ENCODE measurements at places on chromosomes 6 and 20.

DNA sequence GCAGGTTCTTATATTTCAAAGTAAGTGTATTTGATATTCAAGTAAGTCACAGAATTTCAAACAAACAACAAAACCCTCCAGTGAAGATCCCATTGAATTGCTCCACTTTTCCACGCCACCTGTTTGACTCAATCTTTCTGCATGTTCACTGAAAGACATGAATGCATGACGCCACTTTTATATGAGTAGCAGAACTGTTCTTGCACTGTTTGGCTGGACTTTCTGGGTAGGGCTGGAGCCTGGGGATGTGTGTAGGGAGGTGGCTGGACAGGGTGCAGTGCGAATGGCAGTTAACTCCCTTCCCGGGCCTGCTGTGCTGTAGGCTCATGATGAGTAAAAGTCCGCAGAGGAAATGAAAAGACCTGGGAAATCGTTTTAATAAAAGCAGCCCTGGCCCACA, 39.7 kb downstream of the IL20RA start:
- no peak for DNase-seq
- no peak overlapping the region for H3K4me3 ChIP-seq
- no peaks in the 10 kb centered on the region for H3K4me1 ChIP-seq
- H3K27ac ChIP-seq: no peak overlapping the region
- no peaks in the 10 kb centered on the region for H3K36me3 ChIP-seq

DNA sequence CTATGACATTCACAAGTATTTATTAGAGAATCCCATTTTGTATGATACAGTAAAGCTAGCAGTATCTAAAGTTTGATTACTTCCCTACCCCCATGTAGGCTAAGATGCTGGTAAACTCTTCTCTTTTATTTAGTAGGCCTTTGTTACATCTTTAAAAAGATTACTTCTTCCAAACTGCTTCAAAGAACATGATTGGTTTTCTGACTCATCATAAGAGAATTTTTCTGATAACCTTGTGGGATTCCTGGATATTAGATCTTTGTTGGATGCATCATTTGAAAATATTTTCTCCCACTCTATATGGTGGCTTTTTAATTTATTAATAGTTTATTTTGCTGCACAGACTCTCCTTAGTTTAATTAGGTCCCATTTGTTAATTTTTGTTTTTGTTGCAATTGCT, 898.3 kb upstream of the ADGRB3 start:
- H3K36me3 ChIP-seq: no peaks in the 10 kb centered on the region
- H3K4me1 ChIP-seq: no peaks in the 10 kb centered on the region
- no peak overlapping the region for H3K4me3 ChIP-seq

- no peak overlapping the region for H3K27ac ChIP-seq
- no peaks in the 10 kb centered on the region for H3K27me3 ChIP-seq
- H3K4me3 ChIP-seq: no peak overlapping the region
- no peak for DNase-seq
- no peaks in the 10 kb centered on the region for H3K4me1 ChIP-seq
Measured at GRCh38 chr6:21969192-21969591, 327.6 kb downstream of the PRL start.

DNA sequence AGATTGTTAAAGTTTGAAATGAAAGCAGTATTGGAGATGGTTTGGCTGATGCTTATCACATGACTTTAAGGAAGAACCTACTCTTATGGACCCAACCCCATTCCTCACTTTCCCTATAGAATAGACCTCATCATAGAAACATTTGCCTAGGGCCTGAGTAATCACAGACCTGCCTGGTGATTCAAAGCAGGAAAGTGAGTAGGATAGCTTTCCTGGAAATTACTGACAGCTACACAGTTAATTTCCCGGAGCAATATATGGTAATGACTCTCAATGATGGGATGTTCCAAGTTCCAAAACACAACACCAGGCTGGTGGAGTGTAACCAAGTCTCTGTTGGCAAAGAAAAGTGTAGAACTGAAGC, 233.8 kb downstream of the SIM1 start:
- no peak for DNase-seq
- no peaks in the 10 kb centered on the region for H3K36me3 ChIP-seq
- H3K4me3 ChIP-seq: no peak overlapping the region
- peaks cover 3% of the 10 kb centered on the region for H3K27me3 ChIP-seq

GRCh38 chr20:46004889-46005473, 3.7 kb upstream of the MMP9 start:
- H3K4me1 ChIP-seq: peaks cover 79% of the 10 kb centered on the region
- H3K36me3 ChIP-seq: no peaks in the 10 kb centered on the region
- no peak overlapping the region for H3K27ac ChIP-seq
- DNase-seq: peak; percentile 52
- H3K27me3 ChIP-seq: peaks cover 18% of the 10 kb centered on the region

GRCh38 chr6:129279343-129280292, 396.7 kb downstream of the LAMA2 start:
- H3K27ac ChIP-seq: no peak overlapping the region
- no peaks in the 10 kb centered on the region for H3K36me3 ChIP-seq
- peaks cover 12% of the 10 kb centered on the region for H3K4me1 ChIP-seq
- H3K4me3 ChIP-seq: no peak overlapping the region

- H3K4me1 ChIP-seq: no peaks in the 10 kb centered on the region
- H3K4me3 ChIP-seq: no peak overlapping the region
- no peaks in the 10 kb centered on the region for H3K27me3 ChIP-seq
- H3K36me3 ChIP-seq: no peaks in the 10 kb centered on the region
Measured at GRCh38 chr20:22862671-22863230, 172.4 kb upstream of the SSTR4 start.

DNA sequence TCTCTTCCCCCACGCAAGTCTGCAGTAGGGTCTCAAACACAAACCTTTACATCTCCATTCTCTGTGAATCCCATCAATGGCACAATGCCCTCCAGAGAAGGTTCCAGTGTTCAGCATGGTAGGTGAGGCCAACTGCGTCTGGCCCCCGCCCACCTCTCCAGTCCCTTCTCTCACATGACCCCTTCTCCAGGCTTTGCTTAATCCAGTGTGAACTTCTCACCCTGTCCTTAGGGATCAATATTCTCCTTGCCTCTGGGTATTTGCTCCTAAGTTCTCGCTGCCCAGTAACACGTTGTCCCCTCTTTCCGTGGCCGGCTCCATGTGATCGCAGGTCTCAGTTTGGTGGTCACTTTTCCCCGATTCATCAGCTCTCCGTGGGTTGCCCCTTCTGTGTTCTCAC, 225.1 kb upstream of the PMEPA1 start:
- H3K27ac ChIP-seq: no peak overlapping the region
- H3K4me3 ChIP-seq: no peak overlapping the region
- no peaks in the 10 kb centered on the region for H3K4me1 ChIP-seq
- H3K36me3 ChIP-seq: no peaks in the 10 kb centered on the region

GRCh38 chr6:44151348-44152108, 7.1 kb upstream of the CAPN11 start:
- peak; percentile 66 for DNase-seq
- peaks cover 19% of the 10 kb centered on the region for H3K36me3 ChIP-seq
- H3K4me1 ChIP-seq: peaks cover 16% of the 10 kb centered on the region
- H3K4me3 ChIP-seq: no peak overlapping the region

DNA sequence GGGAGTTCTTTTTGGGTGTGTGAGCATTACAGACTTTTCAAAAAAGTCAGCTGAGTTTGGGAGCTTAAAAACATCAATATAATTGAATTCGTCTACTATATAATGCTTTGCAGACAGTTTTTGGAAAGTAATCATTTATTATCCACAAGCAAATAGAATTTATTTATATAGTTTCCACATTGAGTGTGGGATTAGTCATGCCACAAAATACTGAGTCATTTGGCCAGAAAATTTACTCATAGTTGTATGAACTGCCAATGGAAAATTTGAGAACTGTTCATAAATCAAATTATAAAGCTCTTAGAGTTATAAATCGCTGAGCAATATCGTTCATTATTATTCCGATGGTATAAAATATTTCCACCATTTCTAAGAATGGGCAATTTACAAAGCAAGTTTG, 5.0 kb downstream of the BEND6 start:
- no peak overlapping the region for H3K27ac ChIP-seq
- DNase-seq: no peak
- no peaks in the 10 kb centered on the region for H3K36me3 ChIP-seq
- peaks cover 10% of the 10 kb centered on the region for H3K4me1 ChIP-seq
- peaks cover 41% of the 10 kb centered on the region for H3K27me3 ChIP-seq
- H3K4me3 ChIP-seq: no peak overlapping the region

- no peaks in the 10 kb centered on the region for H3K27me3 ChIP-seq
- H3K4me1 ChIP-seq: no peaks in the 10 kb centered on the region
- H3K4me3 ChIP-seq: no peak overlapping the region
- H3K36me3 ChIP-seq: no peaks in the 10 kb centered on the region
- H3K27ac ChIP-seq: no peak overlapping the region
Measured at GRCh38 chr6:80622641-80623040, 516.2 kb downstream of the BCKDHB start.

DNA sequence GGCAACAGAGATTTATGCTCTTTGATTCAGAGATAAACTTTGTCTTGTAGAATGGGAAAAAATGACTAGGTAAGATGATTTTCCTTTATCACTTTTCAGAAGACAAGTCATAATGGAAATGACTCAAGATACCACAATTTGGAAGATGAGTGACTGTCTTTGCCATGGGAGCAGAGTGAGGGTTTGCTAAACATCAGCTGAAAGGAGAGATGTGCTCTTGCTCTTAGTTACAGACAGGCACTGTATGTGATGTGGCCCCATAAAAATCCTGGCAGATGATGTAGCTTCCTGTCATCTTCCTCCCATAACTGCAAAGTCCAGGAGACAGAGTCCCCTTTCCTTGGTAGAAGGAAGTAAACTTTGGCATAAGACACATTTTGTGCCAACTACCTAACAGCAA, 47.6 kb downstream of the BACH2 start:
- H3K4me3 ChIP-seq: no peak overlapping the region
- H3K4me1 ChIP-seq: peaks cover 5% of the 10 kb centered on the region
- peaks cover 11% of the 10 kb centered on the region for H3K36me3 ChIP-seq
- no peak for DNase-seq
- H3K27ac ChIP-seq: no peak overlapping the region

- no peak overlapping the region for H3K27ac ChIP-seq
- no peaks in the 10 kb centered on the region for H3K27me3 ChIP-seq
Measured at GRCh38 chr6:73969971-73970970, 274.3 kb downstream of the CD109 start.

DNA sequence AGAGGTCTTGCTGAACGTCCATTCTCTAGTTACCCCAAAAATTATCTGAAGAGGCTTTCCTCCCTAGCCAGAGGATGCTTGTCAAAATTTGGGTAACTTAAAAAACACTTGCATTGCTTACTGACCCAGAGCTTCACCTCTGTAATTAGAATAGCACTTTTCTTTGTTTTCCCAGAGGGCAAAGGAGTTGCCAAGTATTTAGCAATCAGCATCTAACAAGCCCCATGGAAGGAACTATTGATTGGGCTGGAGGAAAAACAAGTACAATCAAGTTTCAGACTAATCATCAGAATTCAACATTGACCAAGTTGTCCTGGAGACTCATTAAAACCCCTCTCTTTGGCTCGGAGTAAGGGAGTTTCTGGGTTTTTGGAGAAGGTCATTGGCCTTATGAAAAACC, 226.4 kb downstream of the TBC1D7 start:
- H3K4me1 ChIP-seq: no peaks in the 10 kb centered on the region
- peaks cover 4% of the 10 kb centered on the region for H3K27me3 ChIP-seq
- no peaks in the 10 kb centered on the region for H3K36me3 ChIP-seq
- no peak for DNase-seq
- H3K27ac ChIP-seq: no peak overlapping the region
